Stimulated activated CD4-positive, alpha-beta T cell treated with anti-CD3 and anti-CD28 coated beads, Interleukin-15, amount 100 ng/mL, for 1 hour (primary cell): ENCODE measurements at places on chromosomes 6 and 20.

GRCh38 chr20:63547725-63548480 lies at the start of gene SRMS:
Gene SRMS (minus strand): TSS chr20:63547749. CDS start chr20:63547463, 286 bp downstream.
- no peak for DNase-seq

GRCh38 chr20:2687514-2687913 lies 5.1 kb upstream of the EBF4 start:
- DNase-seq = no peak

GRCh38 chr6:152503546-152503945 lies 133.6 kb downstream of the SYNE1 start:
- DNase-seq = no peak

GRCh38 chr20:59526242-59527225 lies 77.8 kb upstream of the PHACTR3 start:
- no peak for DNase-seq
